ENCODE measurements at places on chromosomes 11 and 22.

GRCh38 chr11:134882141-134882540, 470.1 kb upstream of the B3GAT1 start:
- DNase-seq = no peak

- peak; percentile 82 for DNase-seq
Measured at GRCh38 chr11:66080055-66080817, 10.2 kb downstream of the PACS1 start.

- DNase-seq = peak; percentile 31
Measured at GRCh38 chr11:101582236-101582988, 1.4 kb downstream of the TRPC6 start.

- DNase-seq = no peak
Measured at GRCh38 chr11:122074022-122074421, 42.0 kb downstream of the BLID start.

DNA sequence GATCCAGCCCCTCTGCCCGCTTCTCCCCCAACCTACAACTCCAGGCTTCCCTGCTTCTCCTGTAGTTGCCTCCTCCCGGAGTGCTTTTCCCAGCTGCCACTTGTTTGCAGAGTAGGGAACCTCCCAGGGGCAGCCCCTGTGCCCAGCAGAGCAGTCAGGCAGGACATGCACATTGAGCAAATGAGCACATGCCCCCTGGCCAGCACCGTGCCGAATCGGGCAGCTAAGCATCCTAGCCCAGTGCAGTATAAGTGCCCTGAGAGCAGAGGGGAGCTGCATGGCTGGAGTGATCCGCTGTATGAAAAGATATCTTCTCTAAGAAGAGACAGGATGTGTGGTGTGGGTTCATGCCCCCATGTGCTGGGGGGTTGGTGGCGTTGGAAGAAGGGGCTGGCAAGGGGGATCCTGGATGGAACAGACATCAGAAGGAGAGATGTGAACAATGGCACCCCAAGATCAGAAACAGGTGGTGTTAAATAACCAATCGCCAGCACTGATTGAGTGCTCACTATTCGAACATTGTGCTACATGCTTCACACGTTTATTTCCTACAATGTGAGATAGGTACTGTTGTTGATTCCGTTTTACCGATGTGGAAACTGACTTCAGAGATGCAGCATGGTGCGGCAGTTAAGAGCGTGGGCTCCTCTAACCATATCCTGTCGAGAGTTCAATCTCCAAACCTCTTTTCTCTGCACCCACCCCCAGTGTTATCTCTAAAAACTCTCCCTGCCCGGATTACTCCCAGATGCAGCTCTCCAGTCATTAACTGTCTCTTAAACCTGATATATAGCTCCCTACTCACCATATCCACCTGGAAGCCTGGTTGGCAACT, 1.2 kb downstream of the AIP start:
- no peak for DNase-seq

DNA sequence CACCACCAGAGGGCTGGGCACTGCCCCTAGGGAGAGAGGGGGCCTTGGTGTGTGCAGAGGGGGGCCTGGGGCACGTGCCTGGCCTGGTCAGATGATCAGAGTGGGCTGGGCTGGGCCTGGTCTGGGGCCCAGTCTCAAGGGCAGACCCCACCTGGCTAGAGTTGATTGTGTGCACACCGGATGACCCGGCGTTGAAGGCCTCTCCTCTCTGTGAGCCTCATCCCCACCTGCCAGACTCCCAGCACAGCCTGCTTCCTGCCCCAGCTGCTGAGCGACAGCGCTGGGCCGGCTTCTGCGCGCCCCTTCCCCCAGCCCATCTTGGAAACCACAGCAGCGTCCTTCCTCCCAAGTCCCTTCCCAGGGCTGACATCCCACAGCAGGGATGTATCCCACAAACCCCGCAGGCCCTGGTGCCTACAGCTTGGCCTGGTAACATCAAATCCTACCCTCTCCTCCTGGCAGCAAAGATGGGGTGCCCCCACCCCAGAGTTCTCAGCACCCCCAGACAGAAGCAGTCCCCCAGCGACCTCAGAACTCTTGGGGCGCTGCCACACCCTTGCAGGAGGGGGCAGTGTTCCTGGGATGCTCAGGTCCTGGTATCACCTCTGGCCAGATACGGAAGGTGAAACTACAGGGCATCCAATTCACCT, 11.0 kb upstream of the TSSC4 start:
- DNase-seq = no peak

DNA sequence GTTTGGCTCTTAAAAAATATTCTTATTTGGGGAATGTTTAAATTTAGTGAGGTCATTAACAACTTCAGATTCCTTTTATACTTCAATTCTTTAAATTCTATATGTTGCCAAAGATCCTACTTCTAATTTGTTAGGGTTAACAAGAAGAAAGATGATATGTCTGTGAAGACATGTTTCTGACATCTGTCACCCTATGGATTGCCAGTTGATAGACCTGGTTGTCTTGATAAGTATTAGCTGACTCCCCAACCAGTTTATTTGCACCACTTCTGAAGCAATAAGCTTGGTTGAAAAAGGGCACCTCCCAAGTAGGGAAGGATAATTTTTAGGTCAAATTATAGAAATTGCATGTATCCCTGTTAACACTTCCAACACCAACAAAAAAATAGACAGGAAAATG, 29.3 kb downstream of the ARHGEF12 start:
- DNase-seq = no peak

DNA sequence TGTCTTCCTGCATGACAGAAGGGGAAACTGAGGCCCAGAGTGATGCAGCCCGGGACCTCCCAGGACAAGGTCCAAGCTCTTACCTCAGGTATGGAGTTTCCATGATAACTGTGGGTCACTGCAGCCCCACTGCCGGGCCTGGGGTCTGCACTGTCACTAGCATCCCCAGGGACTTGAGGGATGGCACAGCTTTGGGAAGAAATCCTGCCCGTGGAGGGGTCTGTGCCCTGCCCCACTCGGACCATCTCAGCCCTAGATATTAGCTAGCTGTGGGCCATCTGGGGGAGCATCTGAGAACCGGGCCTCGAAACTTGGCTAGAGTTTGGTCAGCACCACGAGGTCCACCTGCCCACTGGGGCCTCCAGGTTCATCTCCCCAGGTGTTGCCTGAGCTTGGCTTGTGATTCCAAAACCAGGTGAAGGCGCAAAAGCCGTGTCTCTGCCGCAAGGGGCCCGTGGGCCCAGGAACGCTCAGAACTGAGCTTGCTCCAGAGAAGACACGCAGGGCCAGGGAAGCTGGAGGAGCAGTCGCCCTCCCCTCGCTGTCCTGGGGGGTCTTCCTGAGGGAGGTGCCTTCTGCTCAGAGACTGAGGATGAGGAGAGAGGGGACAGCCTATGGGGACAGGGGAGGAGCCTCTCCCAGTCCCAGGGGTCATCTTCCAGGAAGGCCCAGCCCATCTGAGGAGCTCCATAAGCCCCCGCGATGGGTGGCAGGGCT, 4.8 kb downstream of the LINC01488 start:
- no peak for DNase-seq

DNA sequence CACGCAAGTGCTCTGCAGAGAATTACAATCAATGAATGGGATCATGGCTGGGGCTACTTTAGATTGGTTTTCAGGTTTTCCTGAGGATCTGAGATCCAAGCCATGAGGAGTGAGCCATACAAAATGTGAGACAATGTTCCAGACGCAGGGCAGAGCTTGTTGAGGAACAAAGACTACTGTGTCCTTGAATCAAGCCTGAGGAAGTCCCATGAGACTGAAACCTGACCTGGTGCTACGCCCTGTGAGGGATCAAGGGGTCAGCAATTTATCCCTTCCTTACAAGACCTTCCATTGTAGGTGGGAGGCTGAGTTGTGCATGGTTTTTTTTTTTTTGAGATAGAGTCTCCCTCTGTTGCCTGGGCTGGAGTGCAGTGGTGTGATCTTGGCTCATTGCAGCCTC, 2.1 kb downstream of the INCENP start:
- DNase-seq = no peak

DNA sequence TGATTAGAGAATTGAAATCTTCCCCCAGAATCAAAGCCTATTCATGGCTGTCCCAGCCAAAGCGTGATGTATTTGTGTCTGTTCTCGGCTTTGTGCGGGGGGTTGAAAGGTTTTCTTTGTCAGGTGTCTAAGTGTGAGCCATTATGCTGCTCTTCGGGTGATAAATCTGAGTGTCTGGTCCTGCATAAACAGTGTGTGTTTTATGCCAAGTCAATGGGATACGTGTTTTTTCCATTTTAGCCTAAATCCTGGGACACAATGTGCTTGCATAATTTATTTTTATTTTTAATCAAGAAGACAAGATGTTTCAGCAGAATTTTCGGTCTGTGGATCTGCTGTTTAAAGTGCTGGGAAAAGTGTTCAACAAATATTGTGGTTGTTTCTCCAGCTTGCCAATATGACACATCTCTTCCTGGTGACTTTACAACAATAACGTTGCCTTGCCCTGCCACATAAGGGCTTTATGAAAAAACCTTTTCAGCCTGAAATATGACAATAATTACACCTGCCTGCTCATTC, 267.8 kb downstream of the TBC1D22A start:
- DNase-seq = peak; percentile 18

DNA sequence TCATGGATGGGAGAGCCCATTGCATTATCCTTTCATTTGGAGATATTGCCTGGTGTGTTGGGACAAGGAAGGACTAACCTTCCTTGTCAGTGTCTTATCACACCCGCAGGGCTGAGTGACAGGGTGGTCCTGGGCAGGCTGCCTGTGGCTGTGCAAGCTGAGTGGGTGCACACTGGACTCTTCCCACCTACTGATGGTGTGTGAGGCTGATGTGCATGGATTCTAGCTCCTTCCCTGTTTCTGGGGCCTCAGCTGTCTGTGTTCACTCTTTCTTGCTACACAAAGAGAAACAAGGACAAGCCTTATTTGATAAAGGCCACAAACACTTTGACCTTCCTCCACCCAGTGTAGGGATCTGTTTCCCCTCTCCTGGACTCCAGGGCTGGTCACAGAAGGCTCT, 22.0 kb downstream of the TBX1 start:
- no peak for DNase-seq

DNA sequence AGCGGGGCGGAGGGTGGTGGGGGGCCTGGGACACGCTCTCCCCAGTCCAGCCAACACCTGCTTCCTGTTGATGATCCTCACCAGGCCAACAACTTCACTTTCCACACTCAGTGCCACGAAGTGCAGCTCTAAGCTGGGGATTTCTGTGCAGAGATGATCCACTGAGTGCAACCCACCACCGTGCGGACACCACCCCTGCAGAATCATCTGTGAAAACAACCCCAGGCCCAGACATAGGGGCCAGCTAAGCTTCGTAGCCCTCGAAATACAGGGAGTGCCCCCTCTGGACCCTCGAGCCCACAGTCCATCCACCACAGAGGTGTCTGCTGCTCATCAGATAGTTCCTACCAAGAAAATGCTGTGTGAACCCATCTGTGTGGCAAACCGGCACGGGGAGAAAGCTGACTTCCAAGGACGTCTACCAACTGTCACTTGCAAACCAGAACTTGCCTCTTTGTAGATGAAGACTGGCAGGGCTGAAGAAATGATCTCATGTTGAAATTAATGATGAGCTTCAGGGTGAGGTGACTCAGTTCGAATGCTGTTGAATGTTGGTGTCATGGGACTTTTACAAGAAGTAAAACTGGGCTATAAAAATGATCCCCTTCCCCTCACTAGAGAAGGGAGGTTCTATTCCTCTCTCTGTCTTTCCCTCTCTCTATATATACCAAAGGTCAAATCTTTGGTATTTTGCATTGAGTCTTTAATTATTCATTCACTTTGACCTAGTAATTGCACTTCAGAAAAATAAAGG, 73.4 kb downstream of the MYEOV start:
- peak; percentile 28 for DNase-seq

GRCh38 chr11:102573851-102574250, 43.3 kb upstream of the MMP7 start:
- peak; percentile 43 for DNase-seq

DNA sequence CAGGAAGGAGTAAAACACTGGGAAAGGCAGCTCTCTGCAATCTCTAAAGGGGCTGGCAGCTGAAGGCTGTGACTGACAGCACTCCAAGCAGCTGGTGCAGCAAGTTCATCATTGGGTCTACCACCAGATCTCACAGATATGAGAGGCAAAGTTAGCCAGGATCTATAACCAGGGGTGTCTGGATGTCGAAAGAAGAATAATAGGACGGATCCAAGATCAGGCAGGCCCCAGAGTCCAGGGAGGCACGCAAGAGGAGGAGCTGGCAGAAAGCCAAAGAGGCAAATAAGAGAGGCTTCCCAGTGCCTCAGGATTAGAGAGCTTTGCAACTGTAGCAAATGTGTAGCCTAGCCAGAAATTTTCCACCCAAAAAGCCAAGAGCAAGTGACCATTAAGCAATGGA, 77.1 kb downstream of the RBMXL2 start:
- DNase-seq = no peak

DNA sequence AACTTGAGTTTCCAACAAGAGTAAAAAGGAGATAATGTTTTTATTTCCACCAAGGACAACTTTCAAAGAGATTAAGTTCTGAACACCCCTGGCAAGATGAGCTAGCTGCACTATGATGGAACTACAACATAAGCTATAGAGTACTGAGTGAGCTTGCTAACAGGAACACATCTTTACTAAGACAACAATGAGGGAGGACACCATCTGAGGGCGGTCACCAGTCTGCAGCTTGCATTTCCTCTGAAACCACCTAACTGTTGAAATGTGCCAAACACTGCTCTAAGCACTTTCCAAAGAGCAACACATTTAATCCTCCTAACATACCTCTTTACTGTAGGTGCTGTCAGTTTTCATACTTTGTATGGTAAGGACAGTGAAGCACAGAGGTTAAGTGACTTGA, 68.4 kb downstream of the TCF20 start:
- DNase-seq = no peak

DNA sequence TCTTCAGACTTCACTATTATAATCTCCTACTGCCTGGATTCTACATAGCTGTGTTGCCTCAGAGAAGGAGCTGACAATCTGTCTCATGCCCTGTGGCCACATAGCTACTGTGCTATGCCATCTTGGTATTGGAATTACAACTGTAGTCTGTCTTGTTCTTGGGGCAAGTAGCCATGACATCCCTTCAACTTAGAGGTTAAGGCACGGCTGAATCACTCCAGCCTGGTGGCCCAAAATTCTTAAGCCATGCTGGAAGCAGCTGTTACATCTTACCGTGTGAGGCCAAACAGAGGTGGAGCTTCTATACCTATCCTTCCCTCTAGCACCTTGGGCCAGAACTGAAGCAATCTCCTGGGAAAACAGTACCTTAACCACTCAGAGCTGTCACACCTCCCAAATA, 14.8 kb downstream of the CARD18 start:
- DNase-seq = no peak

DNA sequence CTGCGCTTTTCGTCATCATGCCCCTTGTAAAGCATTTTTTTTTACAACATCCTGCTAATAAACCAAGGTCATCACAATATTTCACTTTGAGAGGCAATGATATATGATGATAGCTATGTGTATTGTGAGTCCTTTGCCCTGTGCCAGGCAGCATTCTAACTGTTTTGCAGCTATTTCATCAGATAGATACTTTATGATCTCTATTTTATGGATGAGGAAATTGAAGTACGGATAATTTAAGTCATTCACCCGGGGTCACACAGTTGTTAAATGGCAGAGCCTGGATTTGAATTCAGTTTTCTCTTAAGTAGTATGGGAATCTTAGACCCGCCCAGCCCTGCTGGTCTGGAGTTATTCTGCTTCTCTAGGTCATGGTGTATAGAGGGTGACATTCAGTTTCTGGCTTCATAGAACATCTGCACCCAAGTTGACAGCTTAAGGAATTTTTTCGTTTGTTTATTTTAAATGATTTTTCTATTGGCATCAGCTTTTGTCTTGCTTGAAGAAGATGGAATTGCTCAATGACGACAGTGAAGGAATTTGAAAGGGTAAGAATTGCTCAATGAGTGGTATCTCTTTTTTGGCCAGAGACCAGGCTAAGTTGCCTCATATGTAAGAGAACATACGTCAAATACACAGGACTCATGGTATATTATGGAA, 926 bp downstream of the PRR5L start:
- peak; percentile 61 for DNase-seq
